ENCODE measurements at places on chromosomes 5 and 9.

DNA sequence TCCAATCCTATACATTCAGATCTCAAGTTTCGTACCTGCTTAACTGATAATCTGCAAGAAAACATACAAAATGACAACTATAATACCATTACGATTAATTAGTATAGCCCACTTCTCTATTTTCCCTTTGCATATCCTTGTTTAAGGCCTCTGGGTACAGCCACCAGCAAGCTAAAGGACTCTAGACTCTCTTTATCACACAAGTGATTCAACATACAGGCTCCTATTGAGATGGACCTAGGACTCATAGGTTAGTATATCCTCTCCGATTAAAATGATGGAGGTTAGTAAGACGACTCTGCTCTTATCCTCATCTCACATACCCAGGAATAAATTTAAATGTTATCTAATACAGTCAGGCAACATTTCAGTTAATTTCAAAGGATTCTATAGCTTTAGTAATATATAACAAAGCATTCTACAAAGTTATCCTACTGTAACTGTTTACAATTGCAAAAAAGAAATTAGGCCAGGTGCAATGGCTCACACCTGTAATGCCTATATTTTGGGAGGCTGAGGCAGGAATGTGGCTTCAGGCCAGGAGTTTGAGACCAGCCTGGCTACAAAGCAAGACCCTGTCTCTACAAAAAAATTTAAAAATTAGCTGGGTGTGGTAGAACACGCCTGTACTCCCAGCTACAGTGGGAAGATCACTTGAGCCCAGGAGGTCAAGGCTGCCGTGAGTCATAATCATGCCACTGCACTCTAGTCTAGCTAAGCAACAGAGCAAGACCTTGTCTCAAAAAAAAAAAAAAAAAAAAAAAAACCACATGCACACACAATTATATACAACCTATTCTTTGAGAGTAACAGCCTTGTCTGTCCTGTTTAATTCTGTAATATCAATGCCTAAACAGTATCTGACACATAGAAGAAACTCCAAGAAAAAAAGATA, 15.4 kb downstream of the HAUS6 start:
- no peak for DNase-seq

DNA sequence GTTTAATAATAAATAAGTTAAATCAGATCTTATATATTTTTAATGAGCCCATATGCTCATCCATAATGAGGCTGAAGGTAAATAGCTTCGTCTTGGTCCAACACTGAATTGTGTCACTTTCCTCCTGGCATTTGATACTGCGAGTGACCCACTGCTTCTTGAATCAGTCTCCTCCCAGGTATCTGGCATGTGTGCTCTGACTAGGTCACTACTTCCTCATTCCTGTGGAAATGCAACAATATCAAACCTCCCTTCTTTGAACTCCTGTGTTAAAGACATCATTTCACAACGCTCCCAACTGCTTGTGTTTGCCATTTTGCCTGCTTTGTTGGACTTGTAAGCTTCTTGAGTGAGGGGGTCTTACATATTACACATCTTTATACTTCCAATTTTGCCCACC, 157.7 kb downstream of the SLC24A2 start:
- DNase-seq, result peak; percentile 21

- DNase-seq, result peak; percentile 68
Measured at GRCh38 chr5:66814146-66814991, 218.2 kb downstream of the MAST4 start.

DNA sequence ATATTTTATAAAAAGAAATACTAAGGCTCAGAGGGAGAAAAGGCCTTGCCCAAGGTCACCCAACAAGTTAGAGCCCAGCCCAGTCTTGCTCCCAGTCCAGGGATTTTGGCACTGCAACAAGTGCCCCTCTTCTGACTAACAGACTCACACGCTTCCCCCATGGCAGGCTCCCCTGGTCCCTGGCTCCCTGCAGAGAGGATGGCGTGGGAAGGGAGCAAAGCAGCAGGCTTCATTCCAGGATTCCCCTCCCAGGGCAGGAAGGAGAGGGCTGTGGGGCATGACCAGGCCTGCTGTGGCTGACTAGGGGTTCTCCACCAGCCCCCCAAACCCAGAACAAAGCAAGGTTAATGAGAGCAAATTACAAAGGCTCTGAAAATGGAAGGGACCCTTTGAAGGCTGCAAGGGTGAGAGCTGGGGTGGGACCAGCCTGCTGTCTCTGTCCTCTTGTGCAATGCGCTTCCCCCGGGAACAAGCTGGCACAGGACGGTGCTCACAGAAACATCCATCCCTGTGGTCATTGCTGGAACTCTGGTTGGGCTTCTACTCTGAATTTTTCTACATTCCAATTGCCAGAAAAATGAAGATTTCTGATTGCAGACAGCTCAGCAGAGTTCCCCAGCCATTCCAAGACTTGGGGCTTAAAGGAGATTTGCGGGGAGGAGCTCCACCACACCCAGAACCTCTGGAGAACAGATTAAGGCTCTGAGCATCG, 37.1 kb upstream of the FAT2 start:
- DNase-seq, result no peak

DNA sequence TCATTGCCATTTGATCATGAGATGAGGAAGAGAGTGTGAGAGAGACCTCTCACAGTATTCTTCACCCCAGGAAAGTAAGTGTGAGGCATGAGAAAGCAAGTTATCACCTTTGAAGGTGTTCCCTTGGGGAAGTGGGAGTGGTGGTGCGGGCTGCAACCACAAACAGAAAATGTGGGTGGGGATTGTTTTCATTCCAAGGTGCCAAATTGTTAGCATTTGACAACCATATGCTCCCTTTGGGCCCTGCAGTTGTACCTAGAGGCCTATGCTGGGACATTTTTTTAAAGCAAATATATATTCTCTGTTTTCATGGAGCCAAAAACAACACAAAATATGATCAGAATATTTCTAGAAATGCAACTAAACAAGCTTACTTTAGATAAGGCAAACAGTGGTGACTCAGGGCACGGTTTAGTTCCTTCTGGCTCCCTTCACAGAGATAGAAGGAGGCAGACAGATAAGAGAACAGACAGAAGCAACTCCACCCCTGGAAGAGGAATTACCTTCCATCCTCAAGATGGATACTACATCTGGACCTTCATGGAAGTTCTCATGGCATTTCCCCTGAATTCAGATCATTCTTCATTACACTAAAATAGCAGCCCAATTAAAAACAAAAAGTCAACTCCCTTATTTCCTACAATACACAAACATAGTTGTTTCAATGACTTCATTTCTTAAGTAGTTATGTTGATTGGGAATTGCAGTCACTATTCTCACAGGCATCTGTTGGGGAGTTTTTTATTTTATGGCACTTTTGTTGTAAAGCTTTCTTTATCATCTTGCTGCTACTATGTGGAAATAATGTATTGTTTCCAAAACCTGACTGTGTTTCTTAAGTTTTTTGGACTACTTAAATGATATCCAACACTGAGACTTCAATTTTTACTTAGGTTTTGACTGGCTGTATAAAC, 416.6 kb downstream of the PLK2 start:
- peak; percentile 48 for DNase-seq

DNA sequence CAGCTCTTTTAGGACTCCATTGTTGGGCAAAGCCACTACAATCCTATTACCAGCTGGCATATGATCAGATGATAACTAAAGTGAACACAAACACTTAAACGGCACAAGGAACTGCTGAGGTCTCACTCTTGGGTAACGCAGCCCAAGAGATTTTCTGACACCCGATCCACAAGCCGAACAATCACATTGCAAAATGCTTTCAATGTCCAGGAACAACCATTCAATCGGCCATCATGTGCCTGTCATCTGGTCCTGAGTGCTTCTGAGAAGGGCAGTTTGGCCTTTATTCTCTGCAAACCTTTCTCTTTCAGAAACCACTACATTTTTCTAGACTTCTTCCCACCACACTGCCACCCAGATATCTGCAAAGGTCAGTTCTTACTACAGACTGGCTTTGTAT, 283.1 kb downstream of the GLIS3 start:
- DNase-seq, result no peak

DNA sequence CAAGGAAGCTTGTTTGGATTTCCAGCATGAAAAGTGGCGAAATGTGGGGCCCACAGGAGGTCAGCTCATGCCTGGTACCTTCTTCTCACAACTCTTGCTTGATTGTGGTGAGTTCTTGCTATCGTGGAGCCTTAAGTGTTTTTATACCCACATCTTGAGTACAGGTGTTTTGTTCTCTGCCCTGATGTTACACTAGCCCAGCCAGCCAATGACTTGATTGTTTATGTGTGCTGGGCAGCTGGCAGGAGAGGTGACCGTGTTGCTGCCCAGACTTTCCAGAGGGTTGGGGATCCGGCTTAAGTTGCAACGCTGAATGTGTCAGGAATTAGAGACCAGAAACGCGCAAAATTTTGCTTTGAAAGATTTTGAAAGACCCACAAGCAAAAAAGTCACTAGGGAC, 24.0 kb upstream of the TPPP start:
- DNase-seq, result no peak

DNA sequence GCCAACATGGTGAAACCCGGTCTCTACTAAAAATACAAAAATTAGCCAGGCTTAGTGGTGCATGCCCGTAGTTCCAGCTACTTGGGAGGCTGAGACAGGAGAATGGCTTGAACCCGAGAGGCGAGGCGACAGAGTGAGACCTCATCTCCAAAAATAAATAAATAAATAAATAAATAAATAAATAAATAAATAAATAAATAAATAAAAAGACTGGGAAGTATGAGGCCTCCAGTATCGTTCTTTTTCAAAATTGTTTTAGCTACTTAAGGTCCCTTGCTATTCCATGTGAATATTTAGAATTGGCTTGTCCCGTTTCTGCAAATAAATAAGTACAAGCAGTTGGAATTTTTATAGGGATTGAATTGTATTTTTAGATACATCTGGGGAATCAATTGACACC, 3.0 kb upstream of the SETX start:
- DNase-seq, result no peak

GRCh38 chr5:138543730-138544104, 681 bp upstream of the ETF1 start:
- no peak for DNase-seq
